Body of pancreas (tissue), 4 donors: ENCODE measurements at places on chromosomes 7 and 10. TPM values are rescaled to one million over a fixed set of nuclear protein-coding genes. Genes with fewer than 3 reads are reported as not detected.

DNA sequence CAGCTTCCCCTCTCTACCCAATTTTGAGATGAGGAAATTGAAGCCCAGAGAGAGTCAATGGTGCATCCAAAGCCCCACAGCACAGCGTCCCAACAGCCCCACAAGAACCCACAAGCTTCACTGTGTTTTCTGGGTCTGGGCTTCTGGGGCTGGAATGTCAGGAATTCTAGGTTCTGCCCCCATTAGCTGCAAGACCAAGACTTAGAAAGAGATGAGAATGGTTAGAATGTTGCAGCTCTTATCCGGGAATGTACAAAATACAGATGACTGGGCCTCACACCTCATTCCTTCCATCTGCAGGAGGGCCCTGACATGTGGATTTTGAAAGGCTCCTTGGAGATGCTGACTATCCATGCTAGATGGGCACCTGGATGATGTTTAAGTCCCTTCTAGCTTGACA, 6.0 kb upstream of the SGPL1 start:
- DNase-seq = no peak

DNA sequence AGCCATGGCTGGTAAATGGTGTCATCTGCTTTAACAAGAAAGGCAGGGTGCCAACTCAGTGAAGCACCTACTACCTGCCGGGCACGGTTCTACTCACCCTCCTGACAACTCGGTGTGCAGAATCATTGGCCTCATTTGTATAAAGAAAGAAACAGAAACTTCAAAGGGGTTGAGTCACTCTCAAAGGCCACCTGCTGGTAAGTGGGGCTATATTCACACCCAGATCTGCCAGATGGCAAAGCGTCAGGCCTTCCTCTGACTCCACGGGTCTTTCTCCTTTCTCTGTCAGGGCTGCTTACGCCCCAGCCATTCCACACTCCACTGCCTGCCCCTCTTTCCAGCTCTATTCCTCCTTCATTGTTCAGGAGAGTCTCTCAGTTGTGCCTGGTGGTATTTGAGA, 309.2 kb downstream of the GFRA1 start:
- DNase-seq = no peak

DNA sequence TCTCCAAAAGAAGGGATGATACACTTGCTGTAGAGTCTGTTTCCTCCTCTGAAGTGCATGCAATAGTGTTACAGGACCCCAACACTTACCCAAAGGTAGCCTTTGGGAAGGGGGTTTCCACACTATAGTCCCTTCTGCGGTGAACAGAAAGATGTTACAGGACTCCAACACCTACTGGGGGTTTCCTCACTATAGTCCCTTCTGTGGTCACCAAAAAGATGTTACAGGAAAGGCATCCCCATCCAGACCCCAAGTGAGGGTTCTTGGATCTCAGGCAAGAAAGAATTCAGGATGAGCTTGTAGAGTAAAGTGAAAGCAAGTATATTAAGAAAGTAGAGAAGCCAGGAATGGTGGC, 69.2 kb upstream of the PIK3CG start:
- no peak for DNase-seq

DNA sequence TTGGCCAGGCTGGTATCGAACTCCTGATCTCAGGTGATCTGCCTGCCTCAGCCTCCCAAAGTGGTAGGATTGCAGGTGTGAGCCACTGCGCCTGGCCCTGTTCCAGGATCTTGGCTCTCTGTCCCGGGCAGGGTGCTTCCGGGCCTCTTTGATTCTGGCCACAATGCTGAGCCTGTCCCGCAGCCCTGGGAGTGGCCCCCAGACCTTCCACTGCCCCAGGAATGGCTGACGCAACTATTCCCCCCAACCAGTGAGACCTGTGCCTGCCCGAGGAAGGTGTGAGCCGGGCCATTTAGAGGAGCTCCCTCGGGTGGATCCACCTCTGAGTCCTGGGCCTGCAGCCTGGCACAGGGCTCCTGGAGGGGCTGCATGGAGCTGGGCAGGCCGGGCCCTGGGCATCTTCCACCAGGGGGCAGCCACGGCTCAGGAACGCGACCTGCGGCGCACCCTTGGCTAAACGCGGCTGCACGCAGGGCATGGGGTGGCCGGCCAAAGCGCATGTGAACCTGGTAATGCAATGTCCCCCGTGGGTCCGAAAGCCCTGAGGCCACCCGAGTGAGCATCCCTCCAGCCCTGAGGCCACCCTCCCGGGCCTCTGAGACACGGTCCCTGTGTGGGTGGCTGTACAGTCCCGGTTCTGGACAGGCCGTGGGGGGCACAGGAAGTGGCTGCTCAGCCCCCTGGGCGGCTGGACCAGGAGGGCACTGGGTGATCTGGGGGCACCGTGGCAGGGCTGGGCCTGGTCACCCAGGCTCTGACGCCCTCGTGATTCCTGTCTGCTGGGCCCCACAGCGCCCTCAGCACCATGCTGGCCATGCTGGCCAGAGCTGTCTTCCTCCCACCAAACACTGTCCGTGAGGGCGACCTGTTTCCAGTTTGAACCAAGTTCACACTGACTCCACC, 24.8 kb downstream of the GRIFIN start:
- peak; percentile 87 for DNase-seq

- peak; percentile 68 for DNase-seq
These were observed 6.8 kb upstream of the LAT2 start for GRCh38 chr7:74202841-74203556.

DNA sequence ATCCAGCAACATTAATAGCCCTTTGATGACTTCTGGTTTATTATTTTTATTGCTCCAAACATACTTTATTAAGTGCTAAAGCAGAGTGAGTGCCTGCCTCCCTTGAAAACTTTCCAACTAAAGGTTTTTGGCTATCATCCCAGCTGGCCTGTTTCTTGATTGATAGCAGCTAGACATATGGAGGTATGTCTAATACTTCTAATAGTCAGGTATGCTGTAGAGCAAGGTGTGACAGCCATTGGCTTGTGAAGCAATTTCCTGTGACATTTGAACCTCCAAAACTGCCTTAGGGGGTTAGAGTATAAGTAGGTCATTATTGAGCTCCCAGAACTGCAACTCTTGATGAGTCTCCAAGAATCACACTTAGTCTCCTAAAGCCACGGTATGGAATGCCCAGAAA, 55.8 kb downstream of the LOXL4 start:
- DNase-seq = peak; percentile 23

GRCh38 chr7:20249920-20250319, 32.7 kb upstream of the MACC1 start:
- no peak for DNase-seq

DNA sequence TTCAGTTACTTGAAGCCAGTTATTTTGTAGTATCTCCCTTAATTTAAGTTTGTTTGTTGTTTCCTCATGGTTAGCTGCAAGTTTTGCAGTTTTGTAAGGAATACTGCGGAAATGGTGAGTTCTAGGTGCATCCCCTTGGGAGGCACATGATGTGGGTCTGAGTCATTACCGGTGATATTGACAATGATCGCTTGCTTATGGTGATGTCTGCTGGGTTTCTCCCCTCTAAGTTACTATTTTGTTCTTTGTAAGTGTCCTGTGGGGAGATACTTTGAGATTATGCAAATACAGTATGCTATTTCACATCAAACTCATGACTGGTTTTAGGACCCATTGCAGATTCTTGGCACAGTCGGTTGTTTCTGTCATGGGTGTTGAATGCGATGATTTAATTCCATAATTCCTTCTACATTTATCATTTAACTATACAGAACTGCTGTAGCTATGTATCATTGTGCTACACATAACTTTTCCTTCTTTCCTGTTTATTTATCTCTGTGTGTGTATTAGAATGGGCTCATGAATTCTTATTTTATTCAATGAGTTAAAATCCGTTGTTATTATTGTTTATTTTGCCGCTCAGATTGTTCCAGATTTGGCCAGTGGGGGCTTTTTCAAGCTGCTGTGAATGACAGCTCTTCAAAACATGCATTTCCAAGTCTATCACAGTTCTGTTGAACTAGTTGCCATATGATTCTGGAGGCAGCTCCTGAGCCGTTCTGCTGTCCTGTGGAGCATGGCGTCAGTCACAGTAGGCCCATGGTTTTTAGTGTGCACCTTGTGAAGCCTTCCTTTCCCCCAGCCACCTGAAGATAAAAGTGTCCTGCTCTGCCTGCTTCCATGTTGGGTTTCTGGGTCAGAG, 18.4 kb downstream of the TSPAN14 start:
- DNase-seq = no peak

GRCh38 chr10:48470115-48470892, 134.6 kb downstream of the ARHGAP22 start:
- no peak for DNase-seq

- DNase-seq = peak; percentile 55
These were observed 3.9 kb downstream of the ZNF503 start for GRCh38 chr10:75397496-75398199.

DNA sequence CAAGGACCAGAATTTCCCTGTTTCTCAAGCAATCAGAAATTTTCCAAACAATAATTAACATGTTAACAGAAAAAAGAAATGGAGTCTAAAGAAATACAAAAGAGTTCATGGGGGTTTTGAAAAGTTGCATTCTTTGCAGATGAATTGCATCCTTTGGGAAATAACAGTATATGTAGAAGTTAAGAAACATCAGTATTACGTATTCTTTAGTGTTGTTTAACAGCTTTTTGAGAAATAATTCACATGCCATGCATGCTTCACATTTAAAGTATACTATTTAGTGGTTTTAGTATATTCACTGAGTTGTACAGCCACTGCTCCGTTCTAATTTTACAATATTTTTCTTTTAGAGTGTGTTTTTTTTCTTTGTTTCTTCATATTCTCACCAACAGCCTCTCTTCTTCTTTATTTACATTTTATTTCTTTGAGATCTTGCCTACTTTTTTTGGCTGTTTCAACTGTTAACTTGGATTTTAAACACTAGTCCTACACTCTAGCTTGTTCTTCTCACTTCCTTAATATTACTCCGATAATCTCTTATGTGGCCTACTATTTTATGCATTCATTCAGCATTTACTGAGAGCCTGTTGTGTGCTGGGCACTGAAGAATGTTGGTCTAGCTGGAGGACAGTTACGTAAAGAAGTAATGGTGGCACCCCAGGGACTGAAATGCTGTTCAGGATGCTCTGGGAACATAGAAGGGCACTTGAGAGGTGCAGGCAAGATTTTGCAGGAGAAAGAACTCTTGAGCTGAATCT, 330.1 kb downstream of the EXOC4 start:
- DNase-seq = no peak

GRCh38 chr7:116431787-116432526, 67.6 kb upstream of the CAV2 start:
- no peak for DNase-seq

DNA sequence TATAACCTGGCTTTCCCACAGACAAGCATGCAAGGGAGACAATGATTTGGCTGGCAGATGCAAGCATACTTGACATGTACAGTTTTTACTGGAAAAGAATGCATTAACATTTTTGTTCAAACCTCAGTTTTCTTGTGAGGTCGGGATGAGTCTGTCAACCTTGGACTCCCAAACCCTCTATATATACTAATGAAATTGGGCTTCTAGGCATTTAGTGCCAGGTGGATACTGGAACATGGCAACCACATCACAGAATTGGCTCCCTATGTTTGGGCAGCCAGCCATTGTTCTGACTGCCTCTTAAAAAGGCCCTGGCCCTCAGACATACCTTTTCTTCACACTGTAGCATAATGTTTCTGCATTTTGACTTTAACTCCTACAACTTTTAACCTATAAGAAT, 39.1 kb downstream of the CDK6 start:
- no peak for DNase-seq

GRCh38 chr10:25912866-25913265, 21.2 kb upstream of the MYO3A start:
- DNase-seq = no peak

- no peak for DNase-seq
These were observed 1213.2 kb downstream of the XPNPEP1 start for GRCh38 chr10:108709927-108710722.

- no peak for DNase-seq
These were observed 1.8 kb downstream of the COA1 start for GRCh38 chr7:43727494-43727893.

Gene ZNF3
- 16.9 TPM for total RNA-seq

Gene LIPN
- not detected for total RNA-seq

Gene GJD4
- total RNA-seq = not detected
